ENCODE measurements at places on chromosomes 6 and 20.

DNA sequence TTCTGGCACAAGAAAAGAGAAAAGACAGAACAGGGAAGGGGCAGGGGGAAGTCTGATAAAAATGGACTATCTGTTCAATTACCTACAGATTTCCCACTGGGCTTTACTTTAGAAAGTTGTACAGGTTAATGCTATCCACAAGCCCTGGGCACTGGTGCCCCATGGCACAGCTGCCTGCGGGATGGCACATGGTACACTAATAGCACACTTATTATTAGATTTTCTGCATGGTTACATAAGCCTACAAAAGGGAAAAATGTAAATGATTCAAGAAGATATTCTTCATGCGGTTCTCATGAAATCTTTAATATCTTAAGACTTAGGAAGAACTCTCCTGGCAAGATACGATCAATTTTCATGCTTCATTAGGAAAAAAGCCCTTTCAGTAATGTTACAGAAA lies 137.5 kb downstream of the GMPR start:
- DNase-seq, result no peak

DNA sequence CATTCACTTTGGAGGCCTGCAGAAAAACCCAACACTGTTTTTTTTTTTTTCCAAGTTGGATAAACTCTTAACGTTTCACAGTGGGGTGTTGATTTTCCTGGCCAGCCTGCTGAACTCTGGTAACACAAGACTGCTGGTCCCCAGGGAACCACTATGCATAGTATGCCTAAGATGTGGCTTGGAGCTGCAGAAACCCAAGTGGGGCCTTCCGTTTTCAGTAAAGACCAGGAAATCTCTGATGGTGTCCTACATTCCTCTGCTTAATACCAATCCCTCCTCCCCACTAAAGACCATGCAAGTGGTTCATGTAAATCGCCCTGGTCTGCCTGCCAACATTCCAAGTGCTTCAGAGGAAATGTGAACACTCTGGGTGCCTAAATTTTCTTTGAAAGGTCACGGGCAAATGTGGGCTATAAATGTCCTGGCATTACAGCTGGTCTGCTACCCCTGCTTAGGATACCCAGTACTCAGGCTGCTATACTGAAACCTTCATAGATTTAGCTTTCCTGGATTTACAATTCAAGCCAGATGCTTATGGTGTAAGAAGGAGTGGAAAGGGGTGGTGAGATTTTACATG lies 615.4 kb downstream of the MAFB start:
- no peak for DNase-seq

DNA sequence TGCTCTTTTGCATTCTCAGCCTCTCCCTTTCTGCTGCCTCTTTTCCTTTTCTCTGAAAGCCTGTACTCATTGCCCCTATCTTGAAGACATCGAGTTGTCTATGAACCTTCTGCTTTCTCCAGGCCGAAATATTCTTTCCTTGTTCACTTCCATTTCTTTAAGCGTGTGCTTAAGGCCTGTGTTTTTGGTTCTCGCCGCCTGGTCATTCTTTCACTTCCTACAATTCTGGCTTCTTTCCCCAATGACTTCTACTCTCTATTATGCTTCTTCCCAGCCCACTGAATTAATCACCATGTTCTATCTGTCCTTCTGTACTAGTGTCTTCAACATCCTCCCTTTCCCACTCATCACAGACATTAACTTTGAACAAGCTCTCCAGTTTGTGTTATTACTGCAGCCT lies 69.6 kb downstream of the C6orf52 start:
- DNase-seq, result no peak

DNA sequence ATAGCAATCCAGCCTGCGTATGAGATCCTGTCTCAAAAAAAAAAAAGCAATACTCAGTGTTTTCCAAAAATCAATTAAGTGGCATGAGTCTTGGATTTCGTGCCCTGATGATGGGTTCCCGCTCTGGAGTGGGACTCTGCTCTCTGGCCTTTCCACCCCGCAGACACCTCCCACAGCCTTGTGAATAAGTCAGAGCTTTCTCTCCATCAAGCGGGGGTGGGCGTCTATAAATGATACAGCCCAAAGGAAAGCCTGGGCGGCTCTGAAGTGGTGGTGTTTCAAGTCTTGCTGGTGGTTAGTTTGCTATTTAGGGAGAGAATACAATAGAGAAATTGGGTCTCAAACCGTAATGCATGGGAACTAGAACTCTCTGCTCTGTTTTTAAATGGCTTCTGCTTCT lies 52.5 kb upstream of the TAGAP start:
- no peak for DNase-seq

All from stimulated activated CD8-positive, alpha-beta memory T cell treated with anti-CD3 and anti-CD28 coated beads, Interleukin-4, amount 100 ng/mL, for 1 hour (primary cell).